ENCODE measurements at places on chromosomes 16 and 17. TPM values are rescaled to one million over a fixed set of nuclear protein-coding genes. Genes with fewer than 3 reads are reported as not detected.

- DNase-seq = peak; percentile 7
Measured at GRCh38 chr17:40779181-40779909, 3.0 kb downstream of the KRT27 start.

Gene PPP1R27
- total RNA-seq = not detected

Gene MYH1
- total RNA-seq = not detected

DNA sequence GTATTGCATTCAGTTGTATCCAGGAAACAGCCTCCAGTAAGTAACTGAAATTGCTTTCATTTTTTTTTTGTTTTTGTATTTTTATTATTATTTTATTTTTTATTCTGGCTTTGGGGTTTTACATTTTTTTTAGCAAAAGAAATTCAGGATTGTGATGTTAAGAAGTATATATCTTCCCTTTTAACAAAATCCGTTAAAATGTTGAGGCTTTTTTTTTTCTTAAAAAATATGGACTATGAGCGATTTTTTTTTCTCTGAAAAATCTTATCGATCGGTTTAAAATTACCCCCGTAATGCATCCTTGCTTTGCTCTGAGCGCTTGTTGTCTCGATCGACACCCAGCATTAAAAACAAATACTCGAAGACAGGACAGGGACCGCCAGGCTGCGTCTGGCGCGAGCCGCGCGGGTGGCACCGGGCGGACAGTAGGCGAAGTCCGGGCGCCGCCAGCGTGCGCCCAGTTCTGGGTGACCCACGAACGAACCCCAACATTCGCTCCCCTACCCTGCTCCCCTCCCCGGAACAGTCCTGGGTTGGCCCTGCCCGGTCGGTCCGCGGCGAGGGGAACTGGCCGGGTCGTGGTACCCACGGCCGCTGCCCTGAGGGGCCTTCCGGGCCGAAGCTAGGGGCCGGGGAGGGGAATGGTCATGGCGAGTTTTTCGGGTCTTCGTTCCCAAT is 482 bp downstream of the BAHCC1 start:
- no peak for DNase-seq

- no peak for DNase-seq
Measured at GRCh38 chr17:44673893-44674292, 15.7 kb downstream of the CCDC43 start.

Gene STH
- total RNA-seq = not detected

DNA sequence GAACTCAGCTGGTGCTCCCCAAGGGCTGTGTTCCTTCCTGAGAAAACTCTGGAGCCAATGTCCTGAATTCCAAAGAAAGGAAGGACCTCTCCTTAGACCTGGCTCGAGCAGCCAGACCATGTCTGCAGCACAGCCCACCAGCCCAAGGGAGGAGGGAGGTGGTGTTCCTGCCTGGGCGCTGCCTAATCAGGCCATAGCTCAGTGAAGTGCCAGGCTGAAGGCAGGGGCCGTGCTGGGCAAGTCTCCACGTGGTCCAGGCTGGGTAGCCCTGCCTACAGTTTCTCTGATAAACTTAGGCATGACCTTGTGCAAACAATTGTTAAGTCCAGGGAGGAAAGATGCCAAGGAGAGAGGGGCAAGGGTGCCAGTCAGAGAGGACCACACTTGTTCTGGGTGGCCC is 76.8 kb downstream of the MPRIP start:
- DNase-seq = no peak

GRCh38 chr16:84932681-84933080 is 78.7 kb downstream of the ZDHHC7 start:
- DNase-seq = no peak

DNA sequence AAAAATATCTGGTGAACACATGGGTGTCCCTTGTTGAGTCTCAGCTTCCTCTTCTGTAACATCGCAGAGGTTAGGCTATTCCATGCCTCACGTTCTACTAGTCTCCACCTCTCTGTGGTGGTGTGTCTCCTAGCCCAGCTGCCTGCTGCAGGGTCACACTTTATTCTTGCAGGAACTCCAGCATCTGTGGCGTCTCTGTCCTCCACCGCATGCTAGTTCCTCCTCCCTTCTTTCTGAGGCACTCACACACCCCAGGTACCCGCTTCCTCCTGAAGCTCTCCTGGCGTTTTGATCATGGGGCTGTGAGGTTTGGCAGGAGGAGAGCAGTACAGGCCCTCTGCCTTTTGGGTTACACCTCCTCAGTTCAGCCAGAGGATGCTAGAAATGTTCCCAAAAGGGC is 9.9 kb upstream of the TEX2 start:
- no peak for DNase-seq

DNA sequence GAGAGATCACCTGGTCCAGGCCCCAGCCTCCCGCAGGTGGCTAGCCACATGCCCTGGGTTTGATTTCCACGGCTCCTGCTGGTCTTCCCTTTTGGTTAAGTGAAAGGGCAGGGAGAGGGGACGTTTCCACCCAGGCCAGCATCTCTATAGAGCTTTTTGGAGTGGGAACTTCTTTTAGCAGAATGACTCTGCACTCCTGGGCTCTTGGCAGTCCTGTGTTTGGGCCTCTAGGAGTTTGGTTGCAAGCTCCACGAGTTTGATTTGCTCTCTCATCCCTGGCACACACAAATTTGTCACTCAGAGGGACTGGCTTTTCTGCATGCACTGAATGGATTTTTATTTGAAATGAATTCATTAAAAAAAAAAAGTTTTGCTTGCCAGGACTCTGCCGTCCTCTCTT is 32.8 kb downstream of the MSI2 start:
- no peak for DNase-seq

- peak; percentile 20 for DNase-seq
Measured at GRCh38 chr17:74601944-74602572, 10.0 kb upstream of the CD300LD start.

- DNase-seq = no peak
Measured at GRCh38 chr17:72705905-72706395, 386.5 kb downstream of the SLC39A11 start.

Gene HOXB7
- 0.25 TPM for total RNA-seq

Gene ARHGAP44
- not detected for total RNA-seq

DNA sequence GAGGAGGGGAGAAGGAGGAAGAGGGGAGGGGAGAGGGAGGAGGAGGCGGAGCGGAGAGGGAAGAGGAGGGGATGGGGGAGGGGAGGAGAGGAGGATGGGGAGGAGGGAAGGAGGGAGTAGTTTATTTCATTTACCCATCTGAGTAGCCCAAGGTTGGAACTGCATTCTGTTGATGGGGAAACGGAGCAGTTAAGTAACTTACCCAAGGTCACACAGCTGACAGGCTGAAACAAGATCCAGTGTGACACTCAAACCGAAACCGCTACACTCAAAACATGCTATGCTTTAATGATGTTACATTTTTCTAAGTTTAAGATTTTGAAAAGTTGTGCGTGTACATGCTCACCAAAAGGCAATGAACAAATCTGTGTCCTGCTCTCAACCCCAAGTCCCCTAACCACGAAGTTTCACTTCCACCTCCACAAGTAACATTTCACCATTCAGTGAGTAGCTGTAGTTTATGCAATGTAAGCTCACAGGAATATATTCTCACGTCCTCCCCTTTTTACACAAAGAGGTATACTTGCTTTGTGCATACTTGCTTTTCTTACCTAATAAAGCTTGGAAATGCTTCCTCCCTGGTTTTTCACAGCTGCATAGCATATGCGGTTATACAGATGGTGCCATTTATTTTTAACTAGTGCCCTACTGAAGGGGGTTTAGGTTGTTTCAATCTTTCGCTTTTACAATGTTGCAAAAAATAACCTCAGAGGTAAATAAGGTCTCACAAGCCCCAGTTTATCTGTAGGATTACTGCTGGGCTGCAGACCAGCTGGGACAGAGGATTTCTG is 275.3 kb downstream of the PARN start:
- DNase-seq = peak; percentile 13

Gene KRTAP16-1
- total RNA-seq = not detected

- DNase-seq = no peak
Measured at GRCh38 chr16:54211203-54211602, 75.4 kb downstream of the IRX3 start.

DNA sequence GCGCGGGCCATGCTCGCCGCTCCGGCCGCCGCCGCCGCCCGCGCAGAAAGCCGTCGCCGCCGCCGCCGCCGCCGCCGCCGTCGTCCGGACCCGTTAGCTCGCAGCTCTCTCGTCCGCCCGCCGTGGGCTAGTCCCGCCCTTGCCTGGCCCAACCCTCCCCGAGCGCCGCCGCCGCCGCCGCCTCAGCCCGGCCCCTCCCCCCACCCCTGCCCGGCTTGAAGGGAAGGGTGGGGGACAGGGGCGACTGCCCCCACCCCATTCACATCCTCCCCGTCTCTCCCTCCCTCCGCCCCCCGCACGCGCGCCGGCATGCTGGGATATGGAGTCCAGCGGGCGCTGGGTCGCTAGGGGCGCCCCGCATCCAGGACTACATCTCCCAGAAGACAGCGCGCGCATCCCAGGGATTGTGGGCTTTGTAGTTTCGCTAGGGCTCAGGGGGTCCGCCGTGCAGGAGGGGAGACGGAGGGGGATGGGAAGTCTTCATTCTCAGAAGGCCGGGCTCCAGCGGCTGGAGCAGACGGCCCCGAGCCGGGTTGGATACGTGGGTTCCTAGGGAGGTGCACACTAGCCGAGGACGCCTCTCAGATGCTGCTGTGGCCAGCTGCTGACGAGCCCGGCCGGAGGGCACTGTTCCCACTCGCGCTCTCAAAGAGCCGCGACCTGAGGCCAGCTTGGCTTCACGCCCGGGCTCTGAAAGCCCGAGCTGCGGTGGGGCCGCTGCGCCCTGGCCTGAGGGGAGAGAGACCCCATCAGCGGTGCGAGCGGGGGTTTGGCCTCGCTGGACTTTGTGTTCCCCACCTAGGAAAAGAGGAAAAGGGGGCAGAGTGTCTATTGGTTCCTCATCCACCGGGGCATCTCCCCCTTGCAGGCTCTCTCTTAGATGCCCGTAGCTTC is at the start of gene ST3GAL2:
Gene ST3GAL2 (minus strand): TSS at position 132 of the 894 bp plus-strand sequence. CDS start 40,570 bp downstream, outside the sequence.
- peak; percentile 94 for DNase-seq

DNA sequence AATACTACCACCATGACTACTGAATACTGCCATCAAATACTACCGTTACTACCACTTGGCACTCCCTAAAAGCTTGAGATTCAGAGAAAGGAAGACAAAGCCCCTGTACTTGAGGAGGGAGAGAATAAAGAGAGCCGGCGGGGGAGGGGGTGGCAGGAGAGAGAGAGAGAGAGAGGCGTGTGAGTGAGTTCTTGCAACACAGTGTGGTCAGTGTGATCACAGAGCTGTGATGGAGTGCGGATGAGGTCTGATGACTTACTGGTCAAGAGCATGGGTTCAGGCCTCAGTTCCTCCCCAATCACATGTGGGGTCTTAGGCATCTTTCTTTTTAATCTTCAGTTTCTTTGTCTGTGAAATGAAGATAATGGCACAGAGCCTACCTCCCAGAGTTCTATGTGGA is 19.2 kb downstream of the PRKCB start:
- no peak for DNase-seq

DNA sequence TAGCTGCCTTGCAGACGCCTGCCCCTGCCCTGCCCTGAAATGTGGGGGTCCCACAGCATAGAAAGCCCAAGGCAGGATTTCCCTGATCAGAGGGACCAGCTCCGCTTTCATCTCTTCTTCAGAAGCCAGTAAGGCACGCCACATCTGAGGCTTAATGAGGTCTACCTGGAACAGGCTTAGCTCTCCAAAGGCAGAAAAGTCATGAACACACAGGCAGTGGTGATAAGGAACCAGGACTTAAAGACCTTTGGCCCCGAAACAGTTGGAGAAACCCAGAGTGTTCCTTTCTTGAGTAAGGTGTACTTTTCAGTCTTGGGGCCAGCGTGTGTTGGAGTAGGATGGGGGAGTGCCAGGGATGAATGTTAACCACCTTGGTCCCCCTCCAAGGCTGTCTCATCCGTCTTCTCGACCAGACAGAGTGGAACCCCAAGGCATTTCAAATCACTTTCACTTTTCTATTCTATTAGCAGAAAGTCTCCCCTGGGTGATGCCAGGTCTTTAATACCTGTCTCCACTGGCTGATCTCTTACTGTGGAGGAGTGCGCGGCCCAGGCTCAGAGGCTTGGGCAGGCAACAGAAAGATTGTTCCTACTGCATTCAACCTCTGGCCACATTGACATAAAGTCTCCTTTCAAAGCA is 43.9 kb downstream of the TMEM186 start:
- DNase-seq = no peak

DNA sequence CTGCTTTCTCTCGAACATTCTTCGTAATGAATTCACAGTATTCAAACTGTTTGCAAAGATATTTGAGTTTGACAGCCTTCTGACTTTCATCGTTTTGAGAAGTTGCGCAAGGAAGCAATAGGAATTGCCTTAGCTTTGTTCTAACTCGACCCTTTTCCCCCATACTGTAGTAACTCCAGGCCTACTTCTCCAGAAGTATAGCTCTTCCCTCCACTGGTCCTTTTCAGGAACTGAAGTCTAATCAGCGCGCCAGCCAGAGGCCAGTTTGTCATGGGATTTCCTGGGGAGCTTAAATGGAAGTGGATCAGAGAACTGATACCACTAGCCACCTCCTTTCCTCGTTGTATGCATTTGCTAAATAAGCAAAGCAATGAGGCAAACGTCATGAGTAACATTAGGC is 27.9 kb downstream of the CDR2 start:
- no peak for DNase-seq

Gene MED1
- 62.3 TPM for total RNA-seq

GRCh38 chr16:77063676-77064016 is 127.3 kb upstream of the MON1B start:
- DNase-seq = no peak

Gene DRC3
- total RNA-seq = 0.67 TPM

DNA sequence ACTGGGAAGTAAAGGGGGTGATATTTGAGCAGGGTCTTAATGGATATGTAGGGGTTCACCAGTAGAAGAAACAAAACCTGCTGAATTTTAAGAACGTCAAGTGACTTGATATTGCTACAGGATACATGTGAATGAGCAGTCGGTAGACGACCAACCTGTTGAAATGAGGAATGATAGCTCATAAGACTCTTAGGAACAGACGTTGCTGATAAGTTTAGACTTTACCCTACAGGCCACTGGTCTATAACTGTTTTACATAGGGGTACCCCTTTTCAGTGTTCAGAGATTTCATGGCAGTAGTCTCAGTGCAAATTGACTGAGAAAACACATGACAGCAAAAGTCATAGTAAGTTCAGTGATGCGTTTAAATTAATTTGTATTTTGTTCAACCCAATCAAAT is 45.9 kb downstream of the TMEM114 start:
- no peak for DNase-seq

- no peak for DNase-seq
Measured at GRCh38 chr16:89261691-89262563, 44.4 kb downstream of the ZNF778 start.

DNA sequence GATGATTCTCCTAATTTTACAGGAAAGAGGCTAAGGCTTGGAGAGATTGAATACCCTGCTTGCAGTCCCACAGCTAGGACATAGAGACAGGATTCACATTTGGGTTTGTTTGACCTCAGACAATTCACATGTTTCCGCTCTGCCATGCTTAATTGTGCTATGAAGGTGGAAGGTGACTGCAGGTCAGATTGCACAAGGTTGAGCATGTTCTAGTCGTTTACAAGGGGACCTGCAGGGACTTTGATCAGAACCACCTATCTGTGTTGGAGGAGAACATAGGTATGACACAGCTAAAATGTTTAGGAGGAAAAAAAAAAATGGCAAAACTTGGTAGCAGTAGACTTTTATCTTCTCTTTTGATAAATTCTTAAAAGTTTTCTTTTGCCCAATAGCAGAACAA is 4.9 kb upstream of the ANKFN1 start:
- no peak for DNase-seq

Gene SPATA20
- total RNA-seq = 13.3 TPM

Data from CD4-positive, alpha-beta memory T cell (primary cell).